ENCODE measurements at places on chromosomes 13 and 19. TPM values are rescaled to one million over a fixed set of nuclear protein-coding genes. Genes with fewer than 3 reads are reported as not detected.
A peak's percentile ranks its signal among the peaks of the same experiment; 100 is the strongest.

DNA sequence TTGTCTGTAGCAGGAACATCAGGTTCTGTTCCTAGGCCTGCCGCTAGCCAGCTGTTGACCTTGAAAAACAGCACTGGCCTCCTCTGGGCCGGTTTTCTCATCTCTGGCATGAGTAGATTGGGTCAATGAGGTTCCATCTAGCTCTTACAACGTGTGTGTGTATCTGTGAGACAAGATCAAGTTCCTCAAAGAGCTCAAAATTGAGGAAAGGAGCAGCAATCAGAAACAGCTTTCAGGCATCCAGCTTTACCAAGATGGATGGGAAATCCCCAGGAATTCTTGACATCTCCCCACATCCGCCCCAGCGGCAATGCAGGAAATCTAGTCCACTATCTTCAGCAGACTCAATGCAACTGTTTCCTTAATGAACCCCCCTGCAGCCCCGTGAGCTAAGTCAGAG is 4.9 kb downstream of the FLT1 start:
- DNase-seq: no peak

DNA sequence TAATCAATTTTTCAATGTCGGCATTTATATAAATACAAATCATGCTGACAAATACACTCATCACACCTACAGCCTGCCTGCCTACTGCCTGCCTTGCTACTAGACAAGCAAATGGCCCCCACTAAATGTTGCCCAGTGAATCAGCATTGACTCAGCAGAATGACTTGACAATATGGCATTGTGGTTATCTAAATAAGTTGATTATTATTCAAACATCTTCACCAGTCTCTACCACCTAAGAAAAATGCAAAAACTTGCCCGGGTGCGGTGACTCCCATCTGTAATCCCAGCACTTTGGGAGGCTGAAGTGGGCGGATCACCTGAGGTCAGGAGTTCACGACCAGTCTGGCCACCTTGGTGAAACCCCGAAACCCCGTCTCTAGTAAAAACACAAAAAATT is 296.1 kb downstream of the PCDH9 start:
- DNase-seq: peak; percentile 0

Gene KLK4
- not detected for total RNA-seq

Gene IRGC
- total RNA-seq: not detected

Gene PLPP2
- total RNA-seq: 126 TPM
